Breast epithelium (tissue), 4 donors: ENCODE measurements at places on chromosomes 5 and 9.
A peak's percentile ranks its signal among the peaks of the same experiment; 100 is the strongest.

GRCh38 chr5:107696080-107696479 lies 25.3 kb upstream of the EFNA5 start:
- DNase-seq: no peak
- no peaks in the 10 kb centered on the region for H3K27me3 ChIP-seq
- no peaks in the 10 kb centered on the region for H3K4me1 ChIP-seq
- no peaks in the 10 kb centered on the region for H3K36me3 ChIP-seq
- H3K27ac ChIP-seq: no peak overlapping the region

- no peaks in the 10 kb centered on the region for H3K4me1 ChIP-seq
- H3K27ac ChIP-seq: no peak overlapping the region
- DNase-seq: no peak
- H3K4me3 ChIP-seq: no peak overlapping the region
- H3K36me3 ChIP-seq: no peaks in the 10 kb centered on the region
These were observed 190.9 kb upstream of the FREM1 start for GRCh38 chr9:15101095-15101494.

GRCh38 chr5:67639313-67639712 lies 442.7 kb upstream of the CD180 start:
- H3K36me3 ChIP-seq: no peaks in the 10 kb centered on the region
- no peak overlapping the region for H3K4me3 ChIP-seq
- peak overlapping the region; percentile 70 for H3K27ac ChIP-seq
- H3K4me1 ChIP-seq: no peaks in the 10 kb centered on the region
- H3K27me3 ChIP-seq: no peaks in the 10 kb centered on the region

DNA sequence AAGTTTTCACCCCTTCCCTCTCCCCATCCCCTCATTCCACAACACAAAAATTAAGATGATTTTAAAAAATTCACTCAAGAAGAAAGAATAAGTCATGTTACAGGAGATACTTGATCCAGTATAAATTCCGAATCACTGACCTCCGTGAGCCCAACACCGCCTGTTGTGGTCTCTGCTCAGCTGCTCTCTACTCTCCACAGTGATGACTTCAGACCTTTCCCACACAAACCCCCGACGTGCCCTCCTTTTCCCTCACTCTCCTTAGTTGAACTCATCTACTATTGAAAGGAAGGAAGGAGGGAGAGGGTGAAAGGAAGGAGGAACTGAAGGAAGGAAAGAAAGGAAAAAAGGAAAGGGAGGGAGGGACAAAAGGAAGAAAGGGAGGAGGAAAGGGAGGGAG lies 55.1 kb downstream of the ZNF354C start:
- no peaks in the 10 kb centered on the region for H3K27me3 ChIP-seq
- no peak overlapping the region for H3K27ac ChIP-seq
- no peak overlapping the region for H3K4me3 ChIP-seq
- no peaks in the 10 kb centered on the region for H3K36me3 ChIP-seq
- peak; percentile 7 for DNase-seq

- no peaks in the 10 kb centered on the region for H3K36me3 ChIP-seq
- DNase-seq: no peak
- H3K4me1 ChIP-seq: no peaks in the 10 kb centered on the region
- no peak overlapping the region for H3K27ac ChIP-seq
These were observed 131.5 kb downstream of the AGTPBP1 start for GRCh38 chr9:85610074-85610860.

DNA sequence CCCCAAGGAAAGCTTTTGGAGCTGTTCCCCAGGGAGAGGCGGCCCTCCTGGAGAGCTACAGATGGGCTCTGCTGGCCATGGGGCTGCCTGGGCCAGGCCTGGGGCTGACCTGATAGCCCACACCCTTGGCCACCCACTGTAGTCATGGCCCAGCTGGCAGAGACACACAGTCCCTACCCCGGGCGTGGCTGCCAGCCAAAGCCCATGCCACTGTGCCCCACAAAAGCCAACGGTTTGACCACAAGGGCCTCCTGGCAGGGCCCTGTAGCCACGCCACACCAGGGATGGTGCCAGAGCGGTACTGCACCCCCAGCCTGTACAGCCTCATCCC lies 15.2 kb downstream of the NACC2 start:
- no peaks in the 10 kb centered on the region for H3K36me3 ChIP-seq
- no peak overlapping the region for H3K4me3 ChIP-seq
- no peak for DNase-seq
- H3K27ac ChIP-seq: no peak overlapping the region
- peaks cover 10% of the 10 kb centered on the region for H3K4me1 ChIP-seq
